Occipital lobe (tissue), 3 donors: ENCODE measurements at places on chromosomes 4 and X.

DNA sequence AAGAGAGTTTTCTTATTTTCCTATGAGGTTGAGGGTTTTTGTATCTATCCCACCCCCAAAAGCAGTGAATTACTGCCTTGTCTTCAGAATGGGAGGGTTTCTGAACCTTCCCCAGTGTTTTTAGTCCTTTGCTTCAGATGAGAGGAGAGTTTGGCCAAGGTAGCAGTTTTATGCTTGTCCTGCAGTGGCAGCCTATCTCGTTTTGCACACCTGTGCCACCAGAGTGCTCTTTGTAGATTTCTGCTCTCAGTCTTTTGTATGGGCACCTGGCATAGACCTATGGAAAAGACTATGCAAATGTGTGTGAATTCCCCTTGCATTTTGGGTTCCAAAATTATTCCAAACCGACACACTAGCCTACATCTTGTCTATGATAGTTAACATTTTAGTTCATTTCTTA, 5.8 kb downstream of the TBC1D19 start:
- DNase-seq = no peak

- no peak for DNase-seq
These were observed 30.8 kb downstream of the RTL5 start for GRCh38 chrX:72100824-72101351.

- DNase-seq = no peak
These were observed 314.5 kb upstream of the HS3ST1 start for GRCh38 chr4:11743236-11743635.

DNA sequence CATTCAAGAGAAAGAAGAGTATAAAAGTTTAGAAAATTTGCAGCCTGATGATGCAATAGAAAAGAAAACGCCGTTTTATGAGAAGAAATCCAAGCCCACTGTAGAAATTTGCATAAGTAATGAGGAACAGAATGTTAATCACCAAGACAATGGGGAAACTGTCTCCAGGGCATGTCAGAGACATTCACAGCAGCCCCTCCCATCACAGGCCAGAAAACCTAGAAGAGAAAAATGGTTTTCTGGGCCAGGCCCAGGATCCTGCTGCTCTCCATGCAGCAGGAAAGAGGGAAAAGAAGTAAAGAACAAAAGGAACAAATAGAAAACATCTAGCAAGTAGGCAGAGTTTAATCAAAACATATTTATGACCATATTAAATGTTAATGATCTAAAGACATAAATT, 119.0 kb downstream of the ANKRD50 start:
- no peak for DNase-seq

- no peak for DNase-seq
These were observed 7.6 kb downstream of the CYBB start for GRCh38 chrX:37787423-37787869.
